Bronchial epithelial cell (primary cell): ENCODE measurements at places on chromosomes 5 and 9. TPM values are rescaled to one million over a fixed set of nuclear protein-coding genes. Genes with fewer than 3 reads are reported as not detected.
A peak's percentile ranks its signal among the peaks of the same experiment; 100 is the strongest.

GFPT2 gene
- total RNA-seq, result 0.26 and 0.53 TPM in 2 replicates

DNA sequence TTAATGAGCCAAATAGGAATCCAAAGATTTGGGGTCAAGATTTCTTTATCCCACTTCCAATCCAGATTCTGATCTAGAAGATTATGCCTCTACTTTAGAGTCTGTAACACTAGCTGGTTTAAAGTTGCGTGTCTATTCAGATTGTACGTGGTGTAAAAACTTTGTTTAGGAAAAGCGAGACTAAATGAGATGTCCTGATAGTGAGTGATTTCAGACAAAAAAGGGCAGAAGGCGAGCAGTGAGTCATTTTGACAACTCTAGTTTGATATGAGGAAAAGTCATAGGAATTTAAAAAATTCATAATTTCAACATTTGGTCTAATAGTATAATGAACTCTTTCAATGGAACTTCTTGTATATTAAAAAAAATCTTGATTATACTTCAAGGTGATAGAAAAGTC, 119.6 kb upstream of the KLF9 start:
- peak; percentile 6 for DNase-seq

DNA sequence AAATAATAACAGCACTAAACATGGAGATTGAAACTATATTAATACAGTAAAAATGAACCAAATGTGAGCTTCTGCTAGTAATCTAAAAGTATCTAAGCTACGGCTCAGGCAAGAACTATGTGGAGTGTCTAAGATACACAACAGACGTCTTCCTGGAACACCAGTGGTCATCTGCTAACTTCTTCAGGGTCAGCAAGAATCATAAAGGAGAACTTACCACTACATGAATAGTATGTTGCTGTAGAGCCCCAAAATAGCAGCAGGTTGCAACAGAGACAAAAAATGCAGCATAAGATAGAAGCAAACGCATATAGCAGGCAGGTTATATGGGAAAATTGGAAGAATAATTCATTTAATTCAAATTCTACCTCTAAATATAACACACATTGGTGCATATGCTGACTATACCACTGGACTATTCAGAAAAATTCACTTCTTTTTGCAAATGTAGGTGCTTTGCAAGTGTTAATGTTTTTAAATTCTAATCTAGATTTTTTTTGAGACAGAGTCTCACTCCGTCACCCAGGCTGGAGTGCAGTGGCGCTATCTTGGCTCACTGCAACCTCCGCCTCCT, 27.1 kb downstream of the DCTN4 start:
- DNase-seq, result no peak

SOHLH1 gene
- not detected in 2 replicates for total RNA-seq

DNA sequence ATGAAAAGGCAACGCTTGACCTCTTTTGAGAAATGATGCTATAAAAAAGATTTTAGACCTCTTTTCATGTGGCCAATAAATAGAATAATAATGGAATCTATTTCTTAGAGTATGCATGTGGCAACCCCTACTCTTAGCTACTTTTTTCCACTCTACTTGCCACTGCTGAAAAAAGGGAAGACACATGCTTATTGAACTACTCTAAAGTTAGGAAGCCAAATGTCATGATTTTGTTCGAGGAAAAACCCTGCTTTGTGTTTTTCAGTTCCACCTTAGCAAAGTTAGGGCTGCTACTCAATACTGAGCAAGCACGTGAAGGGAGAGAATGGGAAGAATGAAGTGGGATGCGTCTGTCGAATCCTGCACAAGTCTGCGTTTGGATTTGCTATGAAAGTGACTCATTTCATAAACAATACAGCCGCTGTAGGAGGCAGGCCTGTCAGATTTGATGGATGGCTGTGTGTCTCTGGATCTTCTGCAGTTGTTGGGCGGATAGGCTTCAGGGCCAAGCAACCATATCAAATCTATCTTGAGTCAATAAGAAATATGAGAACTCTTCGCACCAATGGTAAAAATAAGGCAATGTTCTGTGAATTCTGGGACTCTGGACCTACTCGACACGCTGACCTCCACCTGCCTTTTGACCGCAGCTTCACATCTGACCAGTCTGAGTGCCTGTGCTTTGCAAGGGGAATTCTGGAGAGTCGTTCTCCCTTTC, 333.6 kb downstream of the PIK3R1 start:
- no peak for DNase-seq

GRCh38 chr9:128972956-128973355, 25.5 kb downstream of the NUP188 start:
- peak; percentile 81 for DNase-seq

LMX1B gene
- under 0.01 TPM in 1 of 2 replicates, not detected in the other for total RNA-seq

DNA sequence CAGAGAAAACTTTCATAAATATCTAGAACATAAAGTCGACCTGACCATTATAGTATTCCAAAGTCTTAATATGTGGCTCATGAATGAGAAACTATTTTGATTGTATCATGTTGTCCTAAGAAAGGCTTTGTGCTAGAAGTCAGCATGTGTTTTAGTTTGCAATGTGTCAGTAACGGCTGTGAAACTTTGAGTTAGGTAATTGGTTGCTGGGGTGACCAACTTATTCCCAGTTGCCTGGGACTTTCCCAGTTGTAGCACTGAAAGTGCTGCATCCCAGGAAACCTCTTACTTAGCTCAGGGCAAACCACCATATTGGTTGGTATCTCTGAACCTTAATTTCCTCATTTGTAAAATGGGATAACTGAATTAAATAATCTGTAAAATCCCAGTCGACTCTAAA, 114.6 kb upstream of the SLC12A2 start:
- no peak for DNase-seq

SLC30A5 gene
- 55.3 and 56.2 TPM in 2 replicates for total RNA-seq

SPOUT1 gene
- 10.4 and 14.0 TPM in 2 replicates for total RNA-seq

DNA sequence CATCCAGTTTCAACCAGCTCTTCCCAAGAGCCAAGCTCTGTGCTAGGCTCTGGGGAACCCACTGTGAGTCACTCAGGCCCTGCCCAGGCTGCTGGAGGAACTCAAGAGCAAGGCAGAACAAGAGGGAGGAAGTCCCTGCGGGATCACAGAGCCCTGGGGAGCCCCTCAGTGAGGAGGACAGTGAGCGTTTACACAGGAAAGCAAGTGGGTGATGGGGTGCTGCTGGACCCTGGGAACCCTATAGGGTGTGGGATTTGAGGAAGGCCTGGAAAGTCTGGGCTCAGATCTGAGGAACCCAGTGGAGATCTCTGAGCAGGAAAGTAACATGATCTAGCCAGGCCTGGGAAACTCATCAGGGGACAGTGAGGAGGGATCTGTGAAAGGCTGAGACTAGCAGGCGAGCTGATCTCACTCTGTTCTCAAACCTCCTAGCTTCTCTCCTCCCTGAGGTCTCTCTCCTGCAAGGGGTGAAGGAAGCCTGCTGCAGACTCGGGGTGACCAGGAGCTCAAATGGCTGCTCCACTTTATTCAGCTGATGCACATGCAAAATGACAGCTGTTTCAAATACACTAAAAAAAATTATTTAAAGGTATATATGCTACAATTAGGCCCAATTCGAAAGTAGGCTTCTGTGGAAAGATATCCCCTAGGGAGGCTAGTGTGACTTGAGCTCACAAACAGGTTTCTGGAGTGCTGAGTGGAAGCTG, 70.0 kb downstream of the SHB start:
- no peak for DNase-seq

ADAMTS2 gene
- total RNA-seq, result under 0.01 and 0.26 TPM in 2 replicates

- DNase-seq, result no peak
Measured at GRCh38 chr9:5646116-5646515, 17.2 kb downstream of the RIC1 start.

DOK3 gene
- total RNA-seq, result 0.53 and 1.4 TPM in 2 replicates

BSPRY gene
- total RNA-seq, result 1.8 and 20.4 TPM in 2 replicates

DNA sequence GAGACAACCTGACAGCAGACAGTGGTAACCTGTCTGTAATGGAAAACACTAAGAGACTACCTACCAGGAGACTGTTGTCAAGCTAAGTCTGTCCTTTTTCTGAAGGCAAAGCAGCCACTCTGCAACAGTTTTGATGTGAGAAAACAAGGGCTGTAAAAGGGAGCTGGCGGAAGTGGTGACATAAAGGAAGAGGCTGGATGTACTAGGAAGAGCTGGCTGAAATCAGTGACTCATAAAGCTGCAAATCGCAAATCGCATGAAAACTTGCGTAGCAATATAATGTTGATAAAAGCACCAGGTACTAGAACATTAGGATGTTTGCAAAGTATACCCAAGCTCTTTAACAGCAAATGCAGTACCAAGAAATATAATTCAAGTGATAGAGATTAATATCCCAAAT, 1.4 kb downstream of the NSUN2 start:
- DNase-seq, result no peak

DNA sequence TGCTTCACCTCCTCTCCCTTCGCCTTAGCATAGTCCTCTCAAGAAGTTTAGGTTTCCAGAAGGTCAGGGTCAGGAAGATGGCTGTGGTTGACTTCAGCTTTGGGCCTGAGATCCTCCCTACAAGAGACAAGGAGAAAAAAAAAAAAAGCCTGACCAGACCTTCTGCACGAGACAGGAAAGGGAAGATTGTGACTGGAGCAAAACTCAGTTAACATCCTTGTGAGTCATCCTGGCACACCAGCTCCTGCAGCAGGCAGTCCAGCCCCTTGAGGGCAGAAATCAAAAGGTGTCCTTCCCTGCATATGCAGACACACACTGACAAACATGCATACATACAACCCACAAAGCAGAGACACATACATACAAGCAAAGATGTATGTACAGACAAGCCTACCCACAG, 18.0 kb upstream of the ENHO start:
- peak; percentile 76 for DNase-seq
